Hindlimb muscle (tissue), 1 donor: ENCODE measurements at places on chromosomes 5 and 9. TPM values are rescaled to one million over a fixed set of nuclear protein-coding genes. Genes with fewer than 3 reads are reported as not detected.

CCDC152 gene
- polyA plus RNA-seq: 3.8 TPM

JADE2 gene
- polyA plus RNA-seq: 1.9 TPM

PRRC2B gene
- 174 TPM for polyA plus RNA-seq

FRRS1L gene
- 0.76 TPM for polyA plus RNA-seq

ANKRD31 gene
- polyA plus RNA-seq: 0.14 TPM

TSTD2 gene
- 22.2 TPM for polyA plus RNA-seq

FOXI1 gene
- not detected for polyA plus RNA-seq

OTULINL gene
- polyA plus RNA-seq: 3.4 TPM

SPAG8 gene
- polyA plus RNA-seq: 1.7 TPM

CCDC69 gene
- polyA plus RNA-seq: 86.9 TPM

KIF4B gene
- polyA plus RNA-seq: not detected

AGPAT2 gene
- polyA plus RNA-seq: 19.1 TPM

FBP2 gene
- 86.4 TPM for polyA plus RNA-seq

TTC1 gene
- 46.1 TPM for polyA plus RNA-seq

LRRC19 gene
- 0.13 TPM for polyA plus RNA-seq

BRINP1 gene
- 0.12 TPM for polyA plus RNA-seq

ARL10 gene
- 12.1 TPM for polyA plus RNA-seq

FAM219A gene
- polyA plus RNA-seq: 14.1 TPM

SCGB3A1 gene
- polyA plus RNA-seq: 1.8 TPM

DRD1 gene
- not detected for polyA plus RNA-seq

NME5 gene
- polyA plus RNA-seq: 0.68 TPM

CEL gene
- polyA plus RNA-seq: 2.6 TPM

TAF11L5 gene
- not detected for polyA plus RNA-seq

SRD5A1 gene
- 13.7 TPM for polyA plus RNA-seq

RNF208 gene
- polyA plus RNA-seq: 4.2 TPM

ADAM19 gene
- polyA plus RNA-seq: 17.7 TPM

PRDM9 gene
- not detected for polyA plus RNA-seq

ACSL6 gene
- polyA plus RNA-seq: 0.34 TPM

SLC4A9 gene
- 0.18 TPM for polyA plus RNA-seq

GPR21 gene
- polyA plus RNA-seq: 0.39 TPM

DMRTA1 gene
- polyA plus RNA-seq: 0.05 TPM

PCDHB8 gene
- polyA plus RNA-seq: 2.1 TPM

CNTNAP3B gene
- 6.3 TPM for polyA plus RNA-seq

SAPCD2 gene
- 3.9 TPM for polyA plus RNA-seq

PLPP7 gene
- polyA plus RNA-seq: 51.0 TPM

PCDHA3 gene
- 0.18 TPM for polyA plus RNA-seq

KCNIP1 gene
- 1.3 TPM for polyA plus RNA-seq

ADAMTSL1 gene
- 20.7 TPM for polyA plus RNA-seq

LECT2 gene
- polyA plus RNA-seq: not detected

IL5 gene
- not detected for polyA plus RNA-seq

FLT4 gene
- 9.2 TPM for polyA plus RNA-seq
